ENCODE measurements at places on chromosomes 5 and 9.

DNA sequence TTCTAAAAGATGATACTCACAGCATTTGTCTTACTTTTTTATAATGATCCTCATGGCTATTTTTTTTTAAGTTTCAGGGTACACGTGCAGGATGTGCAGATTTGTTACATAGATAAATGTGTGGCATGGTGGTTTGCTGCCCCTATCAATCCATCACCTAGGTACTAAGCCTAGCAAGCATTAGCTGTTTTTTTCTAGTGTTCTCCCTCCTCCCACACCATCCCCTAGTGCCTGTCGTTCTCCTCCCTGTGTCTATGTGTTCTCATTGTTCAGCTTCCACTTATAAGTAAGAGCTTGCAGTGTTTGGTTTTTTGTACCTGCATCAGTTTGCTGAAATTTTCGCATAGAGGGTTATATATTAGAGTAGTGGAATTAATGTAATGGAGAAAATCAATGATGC lies 189.1 kb upstream of the CDH12 start:
- no peak for DNase-seq

DNA sequence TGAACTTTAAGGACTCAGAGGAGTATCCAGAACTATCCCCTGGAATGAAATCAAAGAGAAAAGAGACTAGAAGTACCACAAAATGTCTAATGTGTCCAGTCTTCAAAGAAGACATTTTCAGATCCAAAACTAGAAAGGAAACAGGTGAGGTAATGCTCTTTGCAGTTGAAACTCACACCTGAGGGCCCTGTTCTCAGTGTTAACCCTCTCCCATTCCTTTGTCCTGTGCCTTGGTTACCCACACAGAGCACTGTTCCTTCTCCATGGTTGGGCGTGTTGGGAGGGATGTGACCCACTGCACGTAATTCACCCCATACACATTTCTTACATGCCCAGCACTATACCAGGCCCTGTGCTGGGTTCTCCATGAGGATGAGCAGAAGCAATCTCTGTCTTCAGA lies 21.3 kb downstream of the MSANTD3 start:
- DNase-seq, result no peak

DNA sequence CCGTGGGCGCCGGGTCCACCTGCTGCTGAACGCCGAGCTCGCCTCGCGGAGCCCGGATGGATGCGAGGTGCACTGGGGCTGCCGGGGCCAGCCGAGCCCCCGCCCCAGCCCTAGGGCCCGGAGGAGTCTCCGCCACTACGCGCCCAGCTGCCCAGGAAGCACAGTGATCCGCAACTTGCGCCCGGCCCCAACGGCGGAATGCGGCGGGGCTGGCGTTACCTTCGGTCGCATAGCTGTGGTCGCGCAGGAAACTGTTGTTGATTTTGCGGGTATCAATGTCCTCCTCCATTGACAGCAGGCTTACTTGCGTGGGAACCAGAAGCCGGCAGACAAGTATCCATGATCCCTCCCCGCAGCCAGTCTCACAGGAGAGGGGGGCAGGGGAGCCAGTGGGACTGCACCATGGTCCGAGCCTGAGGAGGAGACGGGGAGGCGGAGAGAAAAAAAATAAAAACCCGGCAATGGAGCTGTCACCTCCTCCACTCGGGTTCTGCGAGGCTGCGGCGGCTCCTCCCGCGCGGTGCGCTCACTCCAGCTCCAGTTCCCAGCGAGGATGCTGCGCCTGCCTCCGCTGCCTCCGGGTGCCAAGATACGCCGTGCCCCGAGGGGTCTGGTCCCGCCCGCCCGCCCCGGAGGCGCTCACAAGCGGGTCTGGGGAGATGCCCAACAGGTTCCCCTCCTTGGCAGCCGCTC lies 628 bp downstream of the PPP2R2B start:
- DNase-seq, result peak; percentile 49

DNA sequence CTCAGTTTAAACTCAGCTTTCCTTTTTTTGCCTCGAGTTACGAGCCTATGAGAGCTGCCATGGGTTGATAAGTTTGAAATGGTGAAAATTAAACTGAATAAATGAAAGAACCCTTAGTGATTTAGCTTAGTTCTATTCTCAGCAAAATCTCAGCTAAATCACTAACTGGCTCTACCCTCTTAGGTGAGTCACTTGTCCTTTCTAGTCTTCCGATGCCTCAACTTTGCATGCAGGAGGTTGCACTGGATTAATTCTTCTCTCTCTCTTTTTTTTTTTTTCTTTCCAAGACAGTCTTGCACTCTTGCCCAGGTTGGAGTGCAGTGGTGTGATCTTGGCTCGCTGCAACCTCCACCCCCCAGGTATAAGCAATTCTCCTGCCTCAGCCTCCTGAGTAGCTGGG lies 83.9 kb downstream of the PAPPA start:
- DNase-seq, result no peak

DNA sequence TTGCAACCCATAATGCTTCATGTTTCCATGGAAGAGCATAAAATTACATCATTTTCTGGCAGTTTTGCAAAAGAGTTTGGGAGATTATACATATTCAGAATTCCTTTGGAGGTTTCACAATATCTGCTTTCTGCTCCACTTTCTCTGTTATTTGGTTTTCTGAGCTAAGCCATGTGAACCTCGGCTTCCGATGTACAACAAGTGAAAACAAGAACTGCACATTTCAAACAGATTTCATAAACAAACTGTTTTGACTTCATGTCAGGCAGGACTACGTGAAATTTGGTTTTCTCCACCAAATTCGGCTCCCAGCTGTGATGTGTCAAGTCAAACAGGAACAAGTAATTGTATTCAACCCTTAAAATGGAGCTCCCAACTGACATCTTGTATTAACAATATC lies 609.8 kb downstream of the IRX1 start:
- no peak for DNase-seq

- no peak for DNase-seq
Observed at GRCh38 chr9:68800836-68801235, 95.8 kb downstream of the PIP5K1B start.

DNA sequence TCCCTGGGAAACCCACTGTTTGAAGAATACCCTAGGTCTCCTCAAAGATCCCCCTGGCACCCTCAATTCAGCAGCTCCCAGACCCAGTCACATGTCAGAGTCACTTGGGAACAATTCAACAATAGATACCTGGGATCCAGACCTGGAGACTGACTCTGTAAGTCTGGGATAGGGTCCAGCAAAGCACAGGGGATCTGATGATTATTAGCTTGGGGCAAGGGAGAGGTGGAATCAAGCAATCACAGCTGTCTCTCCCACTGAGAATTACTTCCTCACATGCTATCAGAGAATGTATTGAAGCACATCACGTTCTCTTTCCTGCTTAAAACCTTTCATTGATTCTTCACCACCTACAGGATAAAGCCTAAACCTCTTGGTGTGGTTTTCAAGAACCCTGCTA lies 5.9 kb downstream of the FAM193B start:
- peak; percentile 69 for DNase-seq

DNA sequence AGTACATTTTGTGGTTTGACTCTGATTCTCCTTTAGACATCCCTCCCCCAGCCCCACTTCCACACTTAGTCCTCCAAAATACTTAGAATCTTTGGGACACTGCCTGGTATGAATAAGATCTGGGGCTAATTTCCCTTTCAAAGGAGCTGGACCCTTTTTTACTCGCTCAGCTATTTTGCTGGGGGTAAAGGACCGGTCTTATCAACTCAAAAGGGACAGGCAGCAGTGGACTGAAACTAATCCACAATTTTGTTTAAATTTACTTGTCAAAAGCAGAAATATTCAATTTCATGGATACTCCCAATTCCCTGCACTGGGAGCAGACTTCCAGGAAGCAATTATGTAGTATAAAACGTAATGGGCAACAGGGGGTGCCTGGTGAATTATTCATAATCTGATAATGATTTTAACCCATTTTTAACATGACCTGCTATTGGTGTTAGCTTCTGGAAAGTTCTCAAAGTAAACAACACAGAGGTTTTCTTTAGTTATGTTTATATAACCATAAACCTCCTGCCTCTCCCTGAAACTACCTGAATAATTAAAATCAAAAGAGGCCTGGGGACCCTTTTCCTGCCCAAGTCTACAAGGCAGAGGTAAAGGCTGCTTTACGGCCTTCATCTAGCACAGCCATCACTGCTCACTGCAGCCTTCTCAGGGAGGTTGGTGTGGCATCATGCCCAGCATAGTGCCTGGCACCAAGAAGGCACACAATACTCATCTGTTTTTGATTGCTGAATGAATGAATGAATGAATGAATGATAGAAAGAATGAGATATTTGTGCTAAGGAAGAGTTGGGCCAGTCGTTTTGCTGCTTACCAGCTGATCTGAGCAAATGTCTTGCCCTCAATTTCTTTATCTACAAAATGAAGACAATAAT lies 44.2 kb upstream of the GNPDA1 start:
- peak; percentile 21 for DNase-seq

DNA sequence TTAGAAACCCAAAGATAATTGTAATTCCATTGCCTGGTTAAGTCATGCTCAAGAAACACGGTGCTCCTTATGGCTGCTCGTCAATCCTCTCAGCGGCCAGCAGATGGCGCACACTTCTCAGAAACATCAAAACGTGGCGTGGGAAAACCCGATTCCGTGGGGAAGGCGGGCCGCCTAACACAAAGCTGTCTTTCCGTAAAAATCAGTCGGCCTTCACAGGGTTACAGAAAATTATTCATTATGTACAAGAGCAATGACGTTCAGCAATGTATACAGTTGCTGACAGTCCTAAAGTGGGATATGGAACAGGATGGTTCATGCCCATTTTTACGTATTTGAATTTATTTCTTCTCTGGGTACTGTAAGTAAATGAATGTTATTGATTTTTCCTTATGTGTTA lies 83.5 kb downstream of the PDE4D start:
- DNase-seq, result peak; percentile 69

GRCh38 chr5:23405316-23406068 lies 101.9 kb upstream of the PRDM9 start:
- DNase-seq, result no peak

GRCh38 chr9:13427587-13427986 lies 148.1 kb upstream of the MPDZ start:
- DNase-seq, result peak; percentile 43

DNA sequence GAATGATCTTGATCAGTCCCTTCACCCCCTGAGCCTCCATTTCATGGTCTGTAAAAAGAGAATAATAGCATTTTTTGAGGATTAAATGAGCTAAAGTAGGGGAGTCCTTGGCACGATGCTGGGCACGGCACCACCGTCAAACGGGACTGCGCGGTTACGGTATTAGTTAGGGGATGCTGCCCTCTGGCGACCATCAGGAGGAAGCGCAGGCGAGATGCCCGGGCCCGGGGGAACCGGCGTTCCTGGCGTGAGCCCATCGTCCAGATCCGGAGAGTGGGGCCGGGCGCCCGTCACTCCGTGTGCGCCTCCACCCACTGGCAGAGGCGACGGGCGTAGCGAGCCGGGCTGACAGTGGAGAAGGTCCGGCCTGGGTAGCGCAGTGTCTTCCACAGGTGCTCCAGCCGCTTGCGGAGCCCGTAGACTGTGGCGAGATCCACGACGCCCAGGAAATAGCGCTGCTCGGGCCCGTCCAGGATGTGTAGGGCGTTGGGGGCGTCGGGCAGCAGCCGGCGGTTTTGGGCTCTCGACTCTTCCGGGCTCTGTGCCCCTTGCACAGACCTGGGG lies 4.8 kb upstream of the ST6GALNAC4 start:
- DNase-seq, result no peak

DNA sequence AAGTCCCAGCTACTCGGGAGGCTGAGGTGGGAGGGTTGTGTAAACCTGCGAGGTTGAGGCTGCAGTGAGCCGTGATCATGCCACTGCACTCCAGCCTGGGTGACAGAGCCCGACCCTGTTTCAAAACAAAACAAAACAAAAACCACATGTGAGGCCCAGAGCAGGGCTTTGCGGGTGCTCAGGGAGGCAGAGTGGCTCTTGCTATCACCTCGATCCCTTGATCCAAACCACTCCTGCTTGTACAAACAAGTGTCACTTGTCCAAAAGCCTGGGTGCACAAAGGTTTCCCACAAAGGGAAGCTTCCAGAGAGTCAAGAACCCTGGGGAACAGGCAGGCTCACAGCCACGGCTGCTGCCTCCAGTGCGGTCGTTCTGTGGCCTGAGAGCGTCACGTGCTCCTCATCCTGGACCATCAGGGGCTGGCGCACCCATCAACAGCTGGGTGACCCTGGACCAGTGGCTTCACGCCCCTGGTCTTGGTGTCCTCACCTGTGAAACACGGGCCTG lies 162.7 kb downstream of the C9orf50 start:
- no peak for DNase-seq

DNA sequence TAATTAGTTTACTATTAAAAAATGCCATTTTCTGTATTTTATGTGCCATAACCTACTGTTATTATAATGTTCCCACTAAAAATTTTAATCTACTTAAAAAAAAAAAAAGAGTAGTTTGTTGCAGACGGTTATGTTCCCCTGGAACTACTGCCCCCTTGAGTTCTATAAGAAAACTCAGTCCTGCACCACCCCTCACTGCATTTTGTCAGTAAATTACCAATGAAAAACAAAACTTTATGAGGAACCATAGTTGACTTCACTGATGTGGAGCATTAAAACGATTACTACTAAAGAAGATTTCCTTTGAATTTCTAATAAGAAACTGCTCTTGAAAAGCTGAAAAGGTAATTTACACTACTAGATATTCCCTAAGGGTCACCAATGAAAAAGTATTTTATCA lies 288.7 kb downstream of the FBXL17 start:
- DNase-seq, result peak; percentile 13

GRCh38 chr9:129400971-129401622 lies 219.8 kb downstream of the C9orf50 start:
- DNase-seq, result no peak

GRCh38 chr5:131854134-131854533 lies 57.3 kb upstream of the FNIP1 start:
- no peak for DNase-seq

GRCh38 chr9:136693490-136694162 lies 6.4 kb upstream of the AGPAT2 start:
- no peak for DNase-seq

DNA sequence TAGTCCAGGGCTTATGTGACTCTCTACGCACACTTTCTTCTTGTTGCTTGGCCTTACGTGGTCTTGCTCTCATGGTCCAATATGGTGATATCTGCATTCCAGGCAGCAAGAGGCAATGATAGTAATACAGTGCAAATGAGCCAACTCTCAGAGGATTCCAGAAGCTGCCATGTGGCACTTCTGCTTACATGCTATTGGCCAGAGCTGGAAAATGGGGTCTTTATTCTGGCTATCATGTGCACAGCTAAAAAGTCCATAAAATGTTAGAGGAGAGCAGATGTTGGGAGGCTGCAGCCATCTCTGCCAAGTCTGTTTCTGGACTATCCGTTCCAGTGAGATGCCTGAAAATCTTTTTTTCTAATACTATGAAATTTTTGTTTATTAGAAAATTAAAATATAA lies 2.9 kb upstream of the SEPTIN8 start:
- DNase-seq, result no peak

DNA sequence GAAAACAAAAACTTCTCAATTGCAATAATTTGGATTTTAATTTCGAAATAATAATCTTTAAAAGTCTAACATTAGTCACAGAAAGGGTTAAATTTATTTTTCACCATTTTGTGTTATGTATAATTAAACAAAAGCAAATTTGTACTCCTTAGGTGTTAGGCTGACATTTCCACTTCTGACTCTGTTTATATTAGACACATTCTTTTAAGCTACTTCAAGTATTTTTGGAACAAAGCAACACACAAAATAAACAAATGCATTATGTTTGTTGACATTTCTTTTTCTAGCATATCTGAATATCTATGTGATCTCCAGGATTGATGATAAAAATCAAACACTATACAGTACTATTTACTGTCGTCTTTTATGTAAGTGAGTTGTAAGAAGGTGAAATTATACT lies 44.3 kb upstream of the NIPBL start:
- DNase-seq, result no peak
